MM.1S (cell line): ENCODE measurements at places on chromosomes 5 and 9.

- no peak for DNase-seq
Measured at GRCh38 chr9:4510546-4511322, 20.5 kb downstream of the SLC1A1 start.

DNA sequence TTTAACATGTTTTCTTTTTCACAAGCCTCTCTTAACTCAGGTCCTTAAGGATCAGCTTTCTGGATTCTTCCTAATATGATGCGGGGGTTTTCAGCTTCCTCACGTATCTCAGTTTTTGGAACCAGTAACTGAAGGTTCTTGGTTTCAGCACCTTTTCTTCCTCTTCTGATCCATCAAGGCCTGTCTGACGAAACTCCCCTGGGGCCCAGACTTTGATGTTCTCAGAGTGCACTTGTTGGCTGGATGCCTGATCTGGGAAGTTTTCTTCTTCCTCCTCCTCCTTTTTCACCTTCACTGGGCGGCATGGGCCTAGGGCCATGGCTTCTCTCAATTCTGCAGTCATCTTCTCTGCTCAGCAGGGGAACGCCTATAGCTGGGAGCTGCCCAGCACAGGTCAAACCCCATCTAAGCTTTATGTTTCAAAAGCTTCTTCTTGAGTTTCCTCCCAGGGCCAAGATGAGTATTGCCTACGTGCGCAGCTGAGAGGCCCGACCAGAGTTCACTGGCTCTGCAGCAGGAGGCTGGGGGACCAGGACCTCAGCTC lies 44.8 kb downstream of the GHR start:
- DNase-seq = no peak

DNA sequence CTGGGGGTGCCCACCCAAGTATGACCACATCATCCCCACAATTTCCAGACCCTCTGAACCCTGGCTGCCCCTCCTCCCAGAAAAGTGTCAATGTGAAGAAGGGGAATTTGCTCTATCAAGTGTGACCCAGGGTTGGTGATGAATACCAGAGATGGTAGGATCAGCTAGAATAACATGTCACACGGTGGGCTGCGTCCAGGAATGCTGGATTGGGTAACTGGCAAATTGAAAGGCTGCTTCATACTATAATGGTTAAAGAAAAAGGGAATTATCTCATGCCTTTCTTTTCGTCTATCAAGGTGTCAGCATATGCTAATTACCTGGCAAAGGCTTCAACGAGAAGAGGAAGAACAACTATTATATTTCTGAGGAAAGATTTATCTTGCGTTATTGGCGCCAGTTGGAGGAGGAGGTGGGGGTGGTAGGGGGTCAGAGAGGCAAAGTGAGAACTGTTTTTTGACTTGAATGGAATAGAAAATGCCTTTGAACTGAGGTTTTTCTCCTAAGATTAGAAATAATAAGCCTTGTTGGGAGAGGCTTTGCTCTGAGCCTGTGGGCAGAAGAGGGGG lies 27.8 kb upstream of the ARAP3 start:
- no peak for DNase-seq

DNA sequence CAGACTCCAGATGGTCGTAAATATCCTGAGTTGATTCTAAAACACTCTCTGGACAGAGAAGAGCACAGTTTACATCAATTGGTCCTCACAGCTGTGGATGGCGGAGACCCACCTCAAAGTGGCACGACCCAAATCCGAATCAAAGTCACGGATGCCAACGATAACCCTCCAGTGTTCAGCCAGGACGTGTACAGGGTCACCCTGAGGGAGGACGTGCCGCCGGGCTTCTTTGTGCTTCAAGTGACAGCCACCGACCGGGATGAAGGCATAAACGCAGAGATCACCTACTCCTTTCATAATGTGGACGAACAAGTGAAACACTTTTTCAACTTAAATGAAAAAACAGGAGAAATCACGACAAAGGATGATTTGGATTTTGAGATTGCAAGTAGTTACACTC lies 891 bp downstream of the PCDHGB2 start:
- DNase-seq = no peak

DNA sequence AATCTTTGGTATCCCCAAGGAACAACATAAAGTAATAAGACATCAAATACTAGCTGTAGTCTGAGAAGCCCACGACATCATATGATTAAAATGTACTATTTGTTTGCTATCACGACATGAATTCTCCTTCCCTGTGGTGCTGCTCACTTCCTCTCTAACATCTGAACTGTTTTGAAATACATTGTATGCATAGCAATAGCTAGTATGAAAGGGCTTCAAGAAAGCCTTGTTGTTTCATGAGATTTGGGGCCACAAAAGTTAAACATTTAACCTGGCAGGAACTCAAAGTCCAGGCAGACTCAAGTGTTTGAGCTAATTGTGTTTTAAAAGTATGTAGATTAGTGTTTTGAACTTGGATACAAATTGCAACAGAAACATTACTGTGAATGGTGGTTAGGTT lies 237.4 kb upstream of the PTGER4 start:
- DNase-seq = no peak

DNA sequence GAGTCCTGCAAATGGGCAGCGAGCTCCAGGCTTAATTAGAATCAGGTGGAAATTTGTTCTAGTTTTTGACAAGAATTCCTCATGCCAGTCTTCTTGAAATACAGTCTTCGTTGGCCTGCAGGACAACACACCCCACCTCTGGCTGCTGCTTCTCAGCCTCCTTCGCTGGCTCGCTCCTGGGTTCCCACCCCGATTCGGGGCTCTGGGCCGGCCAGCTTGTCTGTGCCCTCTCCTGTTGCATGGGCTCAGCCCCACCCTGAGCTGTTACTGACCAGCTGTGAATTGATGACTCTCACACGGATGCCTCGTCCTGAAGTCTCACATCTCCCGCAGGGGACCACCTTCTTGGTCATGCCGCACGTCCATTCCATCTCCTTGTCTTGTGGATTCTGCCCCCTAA lies 21.0 kb downstream of the PSD2 start:
- DNase-seq = no peak

DNA sequence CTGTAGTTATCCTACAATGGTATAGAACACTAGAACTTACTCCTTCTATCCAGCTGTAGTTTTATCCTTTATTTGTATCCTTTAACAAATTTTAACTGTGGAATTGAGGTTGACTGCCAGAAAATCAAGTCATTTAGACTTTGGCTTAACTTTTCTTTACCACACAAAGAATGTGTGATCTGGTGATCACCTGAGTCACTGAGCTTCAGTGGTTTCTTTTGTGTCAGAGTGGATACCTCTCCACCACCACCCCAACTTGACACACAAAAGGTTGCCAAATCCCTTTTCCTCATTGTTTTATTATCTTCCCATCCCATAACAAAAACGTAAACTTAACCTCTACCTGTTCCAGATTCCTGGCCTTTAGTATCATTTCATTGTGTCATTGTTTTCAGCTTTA lies 5.5 kb downstream of the OTULIN start:
- DNase-seq = no peak

- no peak for DNase-seq
Measured at GRCh38 chr5:39254671-39255070, 35.3 kb upstream of the FYB1 start.

- no peak for DNase-seq
Measured at GRCh38 chr5:14869233-14869632, 2.3 kb downstream of the ANKH start.

GRCh38 chr5:139426203-139426885 lies 13.0 kb downstream of the DNAJC18 start:
- no peak for DNase-seq

- no peak for DNase-seq
Measured at GRCh38 chr9:89044104-89044503, 52.8 kb downstream of the S1PR3 start.

DNA sequence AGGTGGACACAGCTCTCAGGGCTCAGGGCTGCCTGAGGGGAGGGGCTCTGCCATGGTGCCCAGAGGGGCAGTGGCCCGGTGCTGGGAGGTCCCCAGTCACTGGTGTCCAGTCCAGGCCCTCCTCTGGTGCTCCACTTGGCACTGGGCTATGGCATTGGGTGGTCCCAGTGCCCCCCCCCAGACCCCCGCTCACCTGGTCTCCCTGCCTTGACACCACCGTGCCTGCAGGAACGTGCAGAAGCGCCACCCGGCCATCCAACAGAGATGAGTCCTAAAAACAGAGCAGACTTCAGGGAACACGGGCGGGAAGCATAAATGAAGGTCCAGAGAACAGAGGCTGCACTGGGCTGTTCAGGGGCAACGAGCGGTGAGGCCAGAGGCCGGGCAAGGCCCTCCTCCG lies 42.3 kb upstream of the NSMF start:
- DNase-seq = no peak

- DNase-seq = no peak
Measured at GRCh38 chr9:107827304-107827703, 337.7 kb upstream of the KLF4 start.

- no peak for DNase-seq
Measured at GRCh38 chr5:107812570-107813141, 141.9 kb upstream of the EFNA5 start.

DNA sequence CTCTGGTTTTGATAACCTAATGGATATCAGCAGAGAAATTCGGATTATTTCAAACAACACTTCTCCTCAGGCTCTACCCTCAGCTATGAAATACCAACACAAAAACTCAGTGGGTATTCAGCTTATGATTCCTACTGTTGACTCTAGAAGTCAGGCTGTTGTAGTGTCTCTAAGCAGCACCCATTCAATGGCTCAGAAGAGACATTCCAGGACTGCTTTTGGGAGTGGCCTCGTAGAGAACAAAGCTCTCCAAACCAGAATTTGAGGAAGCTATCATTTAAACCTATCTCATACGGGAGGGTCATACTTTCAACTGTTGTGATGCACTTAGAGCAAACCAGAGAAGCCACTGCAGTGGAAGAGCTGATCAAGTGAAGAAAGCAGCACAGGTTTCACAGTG lies 34.1 kb downstream of the ETF1 start:
- no peak for DNase-seq

DNA sequence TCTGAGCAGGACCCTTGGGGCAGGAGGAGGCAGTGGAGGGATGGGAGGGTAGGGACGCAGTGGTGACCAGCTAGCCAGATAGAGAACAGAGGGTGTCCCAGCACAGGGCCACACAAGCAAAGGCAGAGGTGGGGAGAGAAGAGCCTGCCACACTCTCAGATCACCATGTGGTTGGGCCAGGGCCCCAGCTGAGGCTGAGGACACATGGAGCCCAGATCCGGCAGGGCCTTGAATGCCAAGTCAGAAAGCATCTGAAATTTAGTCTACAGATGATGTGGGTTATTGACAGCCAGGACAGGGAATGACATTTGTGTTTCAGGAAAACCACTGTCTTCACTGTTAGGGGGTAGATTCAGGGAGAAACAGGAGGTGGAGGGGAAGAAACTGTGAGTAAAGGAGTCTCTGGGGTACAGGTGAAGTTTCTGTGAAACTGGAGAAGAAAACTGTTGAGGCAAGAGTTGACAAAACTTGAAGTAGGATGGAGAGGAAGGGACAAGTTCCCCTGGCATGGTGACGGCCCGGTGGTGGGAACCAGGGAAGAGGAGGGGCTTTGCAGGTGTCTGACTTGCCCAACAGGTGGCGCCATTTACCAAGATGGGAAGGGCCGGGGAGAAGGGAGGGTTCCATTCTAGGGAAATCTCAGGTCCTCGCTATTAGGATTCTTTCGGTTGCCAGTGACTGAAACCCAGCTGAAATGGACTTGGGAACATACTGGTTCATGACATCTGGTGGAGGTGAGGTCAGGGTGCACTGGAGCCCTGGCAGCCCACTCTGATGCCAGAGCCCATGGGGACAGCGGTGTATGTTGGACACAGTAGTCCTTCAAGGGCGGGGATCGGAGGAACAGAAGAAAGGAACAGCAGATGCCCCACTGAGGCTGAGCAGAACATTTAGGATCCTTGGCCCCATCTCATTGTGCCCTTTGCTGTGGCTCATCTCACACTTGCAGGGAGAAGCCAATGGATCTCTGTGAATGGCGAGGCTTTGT lies 100.1 kb downstream of the KCNIP1 start:
- peak; percentile 35 for DNase-seq
